ENCODE measurements at places on chromosomes 2 and 18. TPM values are rescaled to one million over a fixed set of nuclear protein-coding genes. Genes with fewer than 3 reads are reported as not detected.

The MROH2A gene
- 0.16 TPM for polyA plus RNA-seq

The PMS1 gene
- 34.8 TPM for polyA plus RNA-seq

The IMPACT gene
- 71.5 TPM for polyA plus RNA-seq

The TACR1 gene
- 1.7 TPM for polyA plus RNA-seq

The RIT2 gene
- not detected for polyA plus RNA-seq

The UGT1A10 gene
- polyA plus RNA-seq = not detected

The RNF138 gene
- polyA plus RNA-seq = 68.8 TPM

The SKA1 gene
- 5.9 TPM for polyA plus RNA-seq

The TPO gene
- polyA plus RNA-seq = 0.08 TPM

The DSC3 gene
- polyA plus RNA-seq = 2.3 TPM

The ANKRD36C gene
- 12.0 TPM for polyA plus RNA-seq

The RUFY4 gene
- 0.24 TPM for polyA plus RNA-seq

The PLCL1 gene
- polyA plus RNA-seq = 17.8 TPM

DNA sequence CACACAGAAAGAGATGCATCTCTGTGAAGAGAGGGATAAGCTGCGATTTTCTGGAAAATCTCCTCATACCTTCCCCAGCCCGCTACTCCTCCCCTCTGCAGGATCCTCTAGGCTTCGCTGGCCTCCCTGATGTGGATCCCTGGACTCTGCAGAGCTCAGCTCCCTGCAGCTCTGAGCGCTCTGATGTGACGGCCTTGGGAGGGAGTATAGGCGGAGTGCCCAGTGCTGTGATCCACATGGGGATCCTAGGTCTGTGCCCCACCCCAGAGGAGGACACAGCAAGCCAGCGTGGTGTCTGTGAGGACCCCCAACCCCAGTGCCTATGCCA lies 111.0 kb downstream of the GYPC start:
- no peak for DNase-seq

GRCh38 chr2:71190656-71191569 lies 36.0 kb downstream of the PAIP2B start:
- DNase-seq = no peak

DNA sequence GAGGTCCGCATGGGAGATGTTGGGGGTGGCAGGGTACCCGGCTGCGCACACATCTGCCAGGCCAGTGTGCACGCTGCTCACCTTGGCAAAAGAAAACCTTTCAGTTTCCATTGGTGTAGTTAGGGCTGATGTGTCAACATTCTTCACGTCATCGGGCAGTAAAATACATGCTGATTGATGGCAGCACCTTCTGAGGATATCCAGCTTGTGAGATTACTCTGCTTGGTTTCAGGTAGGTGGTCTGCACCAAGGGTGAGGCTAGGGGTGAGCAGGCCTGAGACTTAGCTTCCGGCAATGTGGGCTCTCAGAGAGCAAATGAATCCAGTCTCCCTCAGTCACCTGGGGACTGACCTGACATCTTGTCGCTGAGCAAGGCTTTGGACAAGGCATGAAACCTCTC lies 19.3 kb upstream of the ACKR3 start:
- DNase-seq = no peak

DNA sequence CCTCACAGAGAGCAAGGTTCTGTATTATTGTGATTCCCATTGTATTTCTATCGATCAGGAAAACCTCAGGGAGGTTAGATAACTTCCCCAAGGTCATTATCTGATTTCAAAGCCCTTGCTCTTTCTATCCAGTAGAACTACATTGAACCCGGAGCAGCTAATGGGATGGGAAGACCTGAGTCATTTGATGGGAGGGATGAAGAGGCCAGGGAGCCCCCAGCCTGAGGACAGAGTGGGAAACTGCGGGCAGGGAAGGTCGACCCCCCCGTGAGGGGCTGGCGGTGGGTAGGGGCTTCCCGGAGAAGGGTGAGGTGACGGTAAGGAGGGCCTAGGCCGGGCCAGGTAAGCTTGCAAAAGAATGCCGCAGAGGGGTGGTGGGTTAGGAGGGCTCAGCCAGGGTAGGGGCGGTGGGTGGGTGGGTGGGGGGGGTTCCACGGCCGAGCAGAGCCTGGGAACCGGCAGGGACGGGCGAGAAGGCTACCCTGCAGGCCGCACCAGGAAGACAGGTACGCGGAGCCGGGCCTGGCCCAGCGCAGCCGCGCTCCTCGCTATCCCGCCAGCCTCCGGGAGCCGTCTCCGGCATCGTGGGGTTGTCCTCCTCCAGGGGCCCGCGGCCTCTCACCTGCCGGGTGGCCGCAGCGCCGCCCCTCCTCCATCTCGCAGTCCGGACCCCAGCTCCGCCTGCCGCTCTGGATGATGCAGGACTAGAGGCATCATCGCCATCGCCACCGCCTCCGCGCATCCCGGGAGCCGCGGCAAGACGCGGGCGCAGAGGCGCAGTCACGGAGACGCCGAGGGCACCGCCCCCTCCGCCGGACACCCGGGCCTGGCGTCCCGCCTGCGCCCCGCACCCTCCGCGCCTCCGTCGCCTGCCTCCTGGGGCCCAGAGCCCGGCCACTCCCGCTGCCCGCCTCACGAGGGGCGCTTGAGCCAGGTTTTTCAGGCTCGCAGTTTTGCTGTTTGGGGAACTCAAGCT lies at the start of gene GPR75:
Gene GPR75 (minus strand): TSS at position 762 of the 976 bp plus-strand sequence. CDS start 5,211 bp downstream, outside the sequence.
- peak; percentile 17 for DNase-seq

DNA sequence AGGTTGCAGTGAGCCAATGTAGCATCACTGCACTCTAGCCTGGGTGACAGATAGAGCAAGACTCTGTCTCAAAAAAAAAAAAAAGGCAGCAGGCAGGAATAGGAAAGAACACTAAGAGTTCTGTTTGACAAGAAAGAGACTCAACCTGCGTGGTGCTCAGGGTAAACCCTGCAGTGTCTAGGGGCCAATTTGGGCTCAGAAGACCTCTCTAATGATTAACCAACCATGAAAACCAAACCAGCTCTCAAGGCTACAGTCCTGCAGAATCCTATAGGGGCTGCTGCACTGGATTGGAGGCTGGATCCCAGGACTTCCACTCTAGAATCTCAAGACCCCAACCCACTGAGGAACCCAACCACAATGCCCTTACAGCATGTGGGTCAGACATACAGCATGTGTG lies 2.4 kb downstream of the TRABD2A start:
- no peak for DNase-seq

GRCh38 chr2:22600999-22601398 lies 784.0 kb upstream of the KLHL29 start:
- DNase-seq = no peak

GRCh38 chr2:190726255-190726654 lies 77.4 kb downstream of the NAB1 start:
- no peak for DNase-seq

- no peak for DNase-seq
These were observed 1.1 kb upstream of the ZBTB7C start for GRCh38 chr18:48410095-48410920.

DNA sequence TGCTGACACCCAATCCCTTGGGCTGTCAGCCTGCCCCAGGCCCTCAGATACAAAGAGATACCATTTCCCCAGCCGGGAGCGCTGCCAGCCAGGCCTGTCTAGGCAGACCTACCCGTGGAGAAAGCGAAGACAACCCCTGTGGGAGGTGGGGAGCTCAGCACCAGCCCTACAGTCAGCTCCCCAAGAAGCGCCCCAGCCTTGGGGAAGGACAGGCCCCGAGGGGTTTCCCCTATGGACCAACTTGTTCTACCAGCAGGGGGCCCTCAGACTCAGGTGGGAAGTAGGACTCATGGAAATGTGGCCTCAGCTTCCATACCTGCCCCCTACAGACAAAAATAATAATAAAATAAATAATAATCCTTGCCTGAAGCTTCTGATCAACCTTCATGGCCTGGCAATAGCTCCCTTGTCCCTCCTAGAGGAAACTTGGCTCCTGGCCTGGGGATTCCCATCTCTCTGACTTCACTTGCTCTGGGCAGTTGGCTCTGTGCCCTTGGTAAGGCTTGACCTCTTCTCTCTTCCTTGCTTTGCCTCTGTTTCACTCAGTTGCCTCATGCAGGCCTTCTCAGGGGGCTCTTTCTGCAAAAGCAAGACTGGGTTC lies 7.0 kb downstream of the SLC35F6 start:
- DNase-seq = no peak

DNA sequence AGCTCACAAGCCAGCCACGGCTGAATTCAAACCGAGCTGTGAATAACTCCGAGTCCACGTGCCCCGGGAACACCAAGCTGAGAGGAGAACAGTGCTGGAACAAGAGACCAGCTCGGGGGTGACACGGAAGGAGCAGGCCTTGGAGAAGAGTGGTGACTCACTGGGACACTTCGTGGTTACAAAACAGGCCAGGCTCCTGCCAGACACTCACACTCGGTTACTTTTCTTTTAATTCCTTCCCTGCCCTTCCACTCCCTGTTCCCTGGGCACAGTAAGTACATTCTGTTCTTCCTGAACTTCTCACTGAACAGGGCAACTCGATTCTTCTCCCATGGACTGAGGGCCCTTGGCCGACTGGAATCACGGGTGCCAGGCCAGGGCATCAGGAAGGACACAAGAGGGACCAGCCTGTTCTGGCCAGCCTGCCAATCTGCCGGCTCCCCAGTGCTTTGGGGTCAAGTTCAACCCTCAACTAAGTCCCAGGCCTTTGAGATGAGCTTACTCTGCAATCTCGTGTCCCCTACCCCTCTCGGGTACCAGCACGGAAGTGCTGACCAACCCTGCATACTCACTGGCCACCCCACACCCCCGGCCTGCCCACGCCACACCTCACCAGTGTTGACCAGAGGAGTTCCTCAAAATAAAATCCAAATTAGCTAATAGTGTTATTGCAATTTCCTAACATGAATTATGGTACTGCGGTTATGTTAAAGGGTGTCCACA lies 87.5 kb downstream of the TFCP2L1 start:
- DNase-seq = no peak

GRCh38 chr2:144550084-144550483 lies 30.2 kb upstream of the ZEB2 start:
- DNase-seq = no peak

- DNase-seq = no peak
These were observed 636.1 kb upstream of the KLHL29 start for GRCh38 chr2:22748909-22749308.

GRCh38 chr2:62112179-62112578 lies 83.7 kb upstream of the B3GNT2 start:
- peak; percentile 15 for DNase-seq

DNA sequence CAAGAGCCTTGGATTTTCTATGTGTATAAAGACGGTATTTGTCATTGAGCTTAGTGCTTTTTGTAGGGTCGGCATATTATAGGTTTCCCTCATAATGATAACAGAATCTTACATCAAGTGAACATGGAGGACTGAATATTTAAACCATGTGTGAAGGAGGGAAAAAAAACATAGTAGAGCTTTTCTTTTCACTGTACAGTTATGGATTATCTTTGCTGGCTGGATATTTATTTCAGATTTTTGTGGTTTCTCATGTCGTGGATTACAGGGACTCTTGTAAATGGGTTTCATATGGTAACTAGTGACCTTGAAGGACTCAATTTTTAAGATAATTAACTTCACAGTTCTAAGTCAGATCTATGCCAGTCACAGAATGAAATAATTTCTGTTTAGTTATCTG lies 330.2 kb upstream of the NRP2 start:
- DNase-seq = no peak

GRCh38 chr2:55106148-55106547 lies 55.9 kb upstream of the RTN4 start:
- DNase-seq = no peak

DNA sequence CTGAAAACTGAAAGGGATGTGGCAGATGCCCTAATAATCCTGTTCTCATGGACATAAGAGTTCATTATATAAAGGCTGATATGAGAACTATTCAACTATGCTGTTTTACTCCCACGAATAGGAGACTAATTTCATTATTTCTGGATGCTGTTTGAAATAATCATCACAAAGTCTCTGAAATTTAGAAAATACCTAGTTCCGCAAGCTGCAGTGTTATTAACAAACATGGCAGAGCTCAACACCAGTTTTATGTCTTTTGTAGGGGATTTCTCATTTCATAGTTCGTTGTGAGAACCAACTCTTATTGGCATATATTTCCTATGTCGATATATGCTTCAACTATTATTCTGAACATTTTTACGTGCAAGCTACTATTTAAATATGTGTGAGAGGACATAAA lies 200.3 kb upstream of the SLC8A1 start:
- DNase-seq = no peak

DNA sequence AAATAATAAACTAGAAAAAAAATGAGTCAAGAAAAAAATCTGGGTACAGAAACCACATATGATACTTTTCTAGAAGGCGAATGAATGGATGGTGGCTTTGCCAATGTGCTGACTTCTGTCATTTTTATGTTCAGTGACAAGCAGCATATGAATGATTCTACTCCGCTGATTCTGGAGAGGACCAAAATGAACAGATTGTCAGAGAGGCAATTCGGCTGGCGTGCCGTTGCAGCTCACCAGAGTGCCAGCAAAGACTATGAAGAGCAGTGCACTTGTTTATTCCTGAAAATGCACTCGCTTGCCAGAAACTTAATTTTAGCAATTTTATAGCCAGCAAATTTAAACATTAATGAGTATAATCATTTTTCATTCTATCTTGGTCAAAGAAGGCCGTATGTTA lies 105.9 kb upstream of the NYAP2 start:
- DNase-seq = no peak

All from right renal cortex interstitium (tissue), 3 donors.